ENCODE measurements at places on chromosomes 1 and 21.

DNA sequence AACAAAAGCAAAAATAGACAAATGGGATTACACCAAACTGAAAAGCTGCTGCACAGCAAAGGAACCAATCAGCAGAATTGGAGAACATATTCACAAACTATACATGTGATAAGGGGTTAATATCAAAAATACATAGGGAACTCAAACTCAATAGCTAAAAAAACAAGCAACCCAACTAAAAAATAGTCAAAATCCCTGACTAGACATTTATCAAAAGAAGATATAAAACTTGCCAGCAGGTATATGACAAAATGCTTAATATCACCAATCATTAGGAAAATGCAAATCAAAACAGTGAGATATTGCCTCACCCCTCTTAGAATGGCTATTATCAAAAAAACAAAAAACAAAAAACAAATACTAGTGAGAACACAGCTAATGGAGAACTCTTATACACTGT, 140.3 kb downstream of the LRRIQ3 start:
- no peak for DNase-seq

DNA sequence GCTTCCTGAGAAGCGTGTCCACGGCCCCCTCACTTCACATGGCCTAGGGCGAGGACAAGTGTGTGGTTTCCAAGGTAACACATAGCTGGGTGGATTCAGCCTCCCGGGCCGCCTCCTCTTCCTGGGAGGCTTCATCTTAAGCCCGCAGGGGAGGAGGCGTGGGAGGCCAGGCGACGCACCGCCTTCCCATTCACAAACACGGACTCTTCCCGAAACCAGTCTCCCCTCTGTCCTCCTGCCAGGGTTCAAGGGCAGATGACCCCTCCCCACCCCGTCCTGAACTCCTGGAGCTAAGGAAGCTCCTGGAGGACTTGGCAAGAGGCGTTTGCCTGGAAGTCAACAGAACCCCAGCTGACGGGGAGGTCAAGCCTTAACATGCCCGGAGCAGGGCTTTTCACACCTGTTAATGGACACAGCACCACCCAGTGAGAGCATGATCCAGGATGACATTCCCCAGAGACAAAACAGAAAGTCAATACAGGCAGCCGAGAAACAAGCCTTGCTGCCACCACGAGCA, 56.7 kb downstream of the KCNN3 start:
- peak; percentile 61 for DNase-seq

GRCh38 chr1:21605964-21606705, 63.0 kb downstream of the RAP1GAP start:
- DNase-seq = no peak

DNA sequence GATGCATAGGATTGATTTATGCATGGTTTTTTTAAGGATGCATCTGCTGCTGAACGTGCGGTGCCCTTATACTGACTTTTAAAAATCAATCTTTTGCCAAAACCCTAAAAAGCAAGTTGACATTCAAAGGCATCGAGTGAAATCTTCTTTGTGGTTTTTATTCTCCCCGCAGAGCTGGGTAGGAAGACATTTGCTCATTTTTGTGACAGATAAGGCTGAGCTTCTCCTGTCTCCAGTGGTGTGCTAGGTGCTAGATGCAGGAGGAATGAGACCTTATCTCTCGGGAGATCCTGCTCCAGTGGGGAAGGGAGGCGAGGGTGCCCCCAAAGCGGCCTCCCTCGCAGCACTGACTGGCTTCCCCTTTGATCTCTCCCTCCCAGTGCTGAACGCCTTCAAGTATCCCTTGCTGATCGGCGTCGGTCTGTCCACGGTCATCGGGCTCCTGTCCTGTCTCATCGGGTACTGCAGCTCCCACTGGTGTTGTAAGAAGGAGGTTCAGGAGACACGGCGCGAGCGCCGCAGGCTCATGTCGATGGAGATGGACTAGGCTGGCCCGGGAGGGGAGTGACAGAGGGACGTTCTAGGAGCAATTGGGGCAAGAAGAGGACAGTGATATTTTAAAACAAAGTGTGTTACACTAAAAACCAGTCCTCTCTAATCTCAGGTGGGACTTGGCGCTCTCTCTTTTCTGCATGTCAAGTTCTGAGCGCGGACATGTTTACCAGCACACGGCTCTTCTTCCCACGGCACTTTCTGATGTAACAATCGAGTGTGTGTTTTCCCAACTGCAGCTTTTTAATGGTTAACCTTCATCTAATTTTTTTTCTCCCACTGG, 14.9 kb upstream of the CD101 start:
- DNase-seq = no peak

DNA sequence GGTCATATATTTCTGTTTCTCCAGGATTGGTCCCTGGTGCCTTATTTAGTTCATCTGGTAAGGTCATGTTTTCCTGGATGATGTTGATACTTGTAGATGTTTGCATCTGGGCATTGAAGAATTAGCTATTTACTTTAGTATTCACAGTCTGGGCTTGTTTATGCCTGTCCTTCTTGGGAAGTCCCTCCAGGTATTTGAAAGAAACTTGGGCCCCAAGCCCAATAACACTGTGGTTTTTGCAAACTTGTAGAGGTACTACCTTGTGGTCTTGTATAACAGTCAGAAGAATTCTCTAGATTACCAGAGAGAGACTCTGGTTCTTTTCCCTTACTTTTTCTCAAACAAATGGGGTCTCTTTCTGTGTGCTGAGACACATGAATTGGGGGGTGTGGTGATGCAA, 251.4 kb upstream of the B3GALT2 start:
- DNase-seq = no peak

DNA sequence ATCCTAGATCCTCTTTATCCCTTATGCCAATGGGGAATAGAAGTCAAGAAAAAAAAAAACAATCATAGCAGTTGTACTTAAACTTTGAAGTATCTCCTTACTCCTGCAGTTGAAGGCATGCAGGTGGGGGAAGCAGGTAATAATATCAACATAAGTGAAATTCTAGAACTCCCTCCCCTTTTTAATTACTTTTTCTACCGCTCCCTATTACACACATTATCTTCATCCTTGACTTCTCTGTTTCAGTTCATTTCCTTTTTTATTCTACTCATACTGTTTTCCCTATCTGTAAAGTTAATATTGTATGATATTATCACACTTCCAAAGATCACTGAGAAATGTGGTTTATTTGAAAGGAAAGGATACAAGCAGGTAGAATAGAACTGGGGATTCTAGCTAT, 962.0 kb downstream of the PLA2G4A start:
- no peak for DNase-seq

- DNase-seq = no peak
These were observed 64.1 kb upstream of the TMPRSS15 start for GRCh38 chr21:18467715-18468114.

DNA sequence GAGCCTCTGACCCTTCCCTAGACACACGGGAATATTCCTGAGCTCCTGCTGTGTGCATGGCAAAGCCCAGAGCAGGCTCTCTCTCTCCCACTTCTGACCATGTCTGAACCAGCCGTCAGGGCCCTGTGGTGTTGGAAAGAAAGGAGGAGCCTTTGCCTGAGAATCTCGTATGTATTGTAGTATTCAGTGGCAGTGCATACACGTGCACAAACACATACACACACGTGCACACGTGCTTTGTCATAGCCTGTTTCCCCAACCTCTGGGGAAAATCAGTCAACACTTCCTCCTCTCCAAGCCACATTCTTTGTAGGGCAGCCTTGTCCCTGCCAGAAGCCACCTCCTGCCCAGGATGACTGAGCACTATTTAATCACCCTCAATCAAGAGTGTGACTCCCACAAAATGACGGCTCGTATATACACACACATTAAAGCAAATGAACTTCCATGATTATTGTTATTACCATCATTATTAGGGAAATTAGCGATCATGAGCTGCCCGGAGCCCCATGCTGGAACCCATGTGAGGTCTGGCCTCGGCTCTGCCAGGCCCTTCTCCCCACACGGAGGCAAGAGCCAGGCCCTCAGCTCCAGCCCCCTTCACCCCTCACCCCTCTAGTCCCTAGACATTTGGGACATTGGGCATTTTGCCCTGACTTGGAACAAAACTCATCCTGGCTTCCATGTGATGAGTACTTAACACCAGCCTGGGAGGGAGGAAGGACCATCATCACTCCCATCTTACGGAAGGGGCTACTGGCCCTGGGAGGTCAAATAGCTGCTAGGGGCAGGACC, 331.9 kb downstream of the NPHP4 start:
- DNase-seq = no peak

DNA sequence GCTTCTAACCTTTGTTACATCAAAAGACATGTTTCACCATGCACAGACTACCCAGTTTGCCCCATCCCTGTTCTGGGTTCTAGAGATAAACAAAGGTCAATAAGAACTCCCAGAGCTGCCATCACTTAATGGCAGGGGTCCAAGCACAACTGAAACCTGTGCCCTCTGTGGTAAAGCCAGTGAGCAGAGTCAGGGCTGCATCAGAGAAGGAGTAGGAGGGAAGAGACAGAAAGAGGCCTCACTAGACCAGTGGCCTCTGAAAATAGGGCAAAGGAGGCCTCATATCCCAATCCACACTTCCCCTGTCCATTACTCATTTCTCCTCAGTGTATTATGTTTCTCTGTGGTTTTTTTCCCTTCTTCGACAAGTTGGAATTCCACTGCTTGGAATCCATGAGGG, 10.2 kb downstream of the ATP1A2 start:
- no peak for DNase-seq

DNA sequence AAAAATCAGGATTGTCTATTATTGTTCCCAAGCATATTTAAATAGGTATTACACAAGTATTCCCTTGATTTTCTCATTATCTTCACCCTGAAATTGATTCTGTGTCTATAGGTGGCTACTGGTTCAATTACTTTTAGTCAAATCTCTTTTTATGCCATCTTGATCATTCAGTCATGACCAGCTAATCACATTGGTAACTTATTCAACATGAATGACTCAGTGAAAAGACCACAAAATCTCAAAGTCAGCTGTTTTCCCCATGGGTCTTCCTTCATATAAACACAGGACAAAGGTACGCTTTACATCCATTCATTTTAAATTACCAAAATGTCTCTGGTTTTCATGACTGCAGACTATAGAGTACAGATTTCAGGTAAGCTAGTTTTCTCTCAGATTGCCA, 23.7 kb upstream of the NRIP1 start:
- DNase-seq = no peak

DNA sequence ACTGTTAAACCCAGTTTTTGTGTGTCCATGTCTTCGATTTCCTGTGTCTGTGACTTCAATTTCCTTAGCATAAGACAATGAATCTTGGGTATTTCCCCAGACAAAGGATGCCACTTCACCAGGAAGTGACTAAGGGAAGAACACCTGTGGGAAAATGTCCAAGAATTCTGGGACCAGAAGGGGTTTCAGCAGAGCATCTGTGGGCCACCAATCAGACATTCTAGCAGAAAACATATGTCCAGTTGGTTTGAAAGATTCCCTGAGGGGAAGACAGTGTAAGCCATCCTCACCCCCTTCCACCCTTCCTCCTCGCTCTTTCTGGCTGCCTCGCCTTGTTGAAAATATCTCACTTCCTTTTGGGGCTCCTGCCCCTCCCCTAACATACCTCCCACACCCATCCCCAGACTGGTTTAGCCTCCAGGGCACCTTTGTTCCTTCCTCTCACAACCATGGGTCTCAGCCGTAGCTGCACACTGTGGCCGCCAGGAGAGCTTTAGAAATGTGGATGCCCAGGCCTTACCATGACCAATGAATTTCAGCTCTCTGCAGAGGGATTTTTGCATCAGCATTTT, 25.5 kb upstream of the IFNAR1 start:
- DNase-seq = no peak

GRCh38 chr21:42289926-42290325, 25.3 kb downstream of the TFF3 start:
- DNase-seq = no peak

DNA sequence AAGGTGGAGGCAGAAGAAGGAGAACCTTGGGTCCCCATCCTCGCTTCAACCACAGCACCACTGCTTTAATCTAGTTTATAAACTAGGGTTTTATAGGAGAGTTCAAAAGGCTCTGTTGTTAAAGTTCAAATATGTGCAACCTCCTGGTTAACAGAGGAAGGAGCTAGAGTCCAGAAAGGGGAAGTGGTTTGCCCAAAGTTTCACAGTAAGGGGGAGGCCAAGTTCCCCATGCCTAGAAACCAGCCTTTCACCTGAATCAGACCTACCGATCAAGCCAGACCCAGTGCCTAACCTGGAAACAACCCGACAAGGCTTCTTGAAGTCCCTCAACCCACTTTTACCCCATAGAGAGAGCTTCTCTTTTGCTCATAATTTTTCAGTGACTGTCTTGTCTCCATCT, 106.5 kb downstream of the PLPP3 start:
- DNase-seq = no peak

DNA sequence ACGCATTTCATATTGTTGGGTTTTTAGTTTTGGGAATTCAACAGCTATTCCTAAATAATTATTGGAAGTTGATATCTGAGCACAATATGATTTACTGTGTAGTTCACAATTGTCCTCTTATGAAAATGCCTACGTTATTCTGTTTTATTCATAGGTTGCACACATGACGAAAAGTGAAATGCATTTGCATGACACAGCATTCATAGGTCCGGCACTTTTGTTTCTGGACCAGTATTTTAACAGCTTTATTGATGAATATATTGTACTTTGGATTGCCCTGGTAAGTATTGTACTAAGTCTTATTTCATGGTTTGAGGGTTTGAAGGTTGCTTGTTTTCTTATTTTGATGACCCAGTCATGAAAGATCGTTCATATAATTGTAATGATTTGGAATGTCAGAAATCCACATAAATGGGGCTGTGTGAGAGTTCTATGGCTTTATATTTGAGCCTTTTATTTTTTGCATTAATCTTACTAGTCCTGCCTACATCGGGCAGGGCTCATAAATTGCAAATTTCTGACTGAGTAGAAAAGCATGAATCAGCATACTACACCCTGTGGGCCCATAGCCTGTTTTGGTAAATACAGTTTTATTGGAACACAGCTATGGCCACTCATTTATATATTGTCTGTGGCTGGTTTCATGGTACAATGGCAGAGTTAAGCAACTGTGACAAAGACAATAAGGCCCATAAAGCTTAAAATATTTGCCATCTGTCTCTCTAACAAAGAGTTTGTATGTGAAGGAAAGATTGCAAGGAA, 17.0 kb downstream of the DENND2D start:
- peak; percentile 35 for DNase-seq

GRCh38 chr1:53198241-53198651, 1.6 kb downstream of the CPT2 start:
- DNase-seq = no peak

GRCh38 chr1:75785320-75785982, 605 bp upstream of the RABGGTB start:
- DNase-seq = no peak

Data from DMS79 (cell line).